Activated gamma-delta T cell treated with Interleukin-2 at 50 U/mL for 16 hours (primary cell): ENCODE measurements at places on chromosomes 2 and 18.

- no peak for DNase-seq
Observed at GRCh38 chr2:134361648-134362047, 107.8 kb downstream of the MGAT5 start.

DNA sequence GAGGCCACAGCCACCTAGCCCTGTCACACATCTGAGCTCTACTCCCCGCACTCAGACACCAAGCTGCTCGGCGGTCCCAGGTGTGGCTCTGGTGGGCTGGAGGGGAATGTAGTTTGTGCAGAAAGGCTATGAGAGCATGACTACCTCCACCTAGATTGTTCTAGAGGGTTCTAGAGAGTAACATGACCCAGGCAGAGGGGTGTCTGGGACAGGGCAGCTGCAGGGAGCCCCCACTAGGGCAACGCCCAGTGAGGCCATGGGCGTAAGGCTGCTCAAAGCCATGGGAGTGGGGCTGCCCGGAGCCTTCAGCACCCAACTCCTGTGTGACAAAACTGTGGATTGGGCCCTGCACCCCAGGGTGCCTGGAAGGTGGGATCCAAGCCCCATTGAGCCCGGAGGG lies 511.4 kb upstream of the MYT1L start:
- no peak for DNase-seq

DNA sequence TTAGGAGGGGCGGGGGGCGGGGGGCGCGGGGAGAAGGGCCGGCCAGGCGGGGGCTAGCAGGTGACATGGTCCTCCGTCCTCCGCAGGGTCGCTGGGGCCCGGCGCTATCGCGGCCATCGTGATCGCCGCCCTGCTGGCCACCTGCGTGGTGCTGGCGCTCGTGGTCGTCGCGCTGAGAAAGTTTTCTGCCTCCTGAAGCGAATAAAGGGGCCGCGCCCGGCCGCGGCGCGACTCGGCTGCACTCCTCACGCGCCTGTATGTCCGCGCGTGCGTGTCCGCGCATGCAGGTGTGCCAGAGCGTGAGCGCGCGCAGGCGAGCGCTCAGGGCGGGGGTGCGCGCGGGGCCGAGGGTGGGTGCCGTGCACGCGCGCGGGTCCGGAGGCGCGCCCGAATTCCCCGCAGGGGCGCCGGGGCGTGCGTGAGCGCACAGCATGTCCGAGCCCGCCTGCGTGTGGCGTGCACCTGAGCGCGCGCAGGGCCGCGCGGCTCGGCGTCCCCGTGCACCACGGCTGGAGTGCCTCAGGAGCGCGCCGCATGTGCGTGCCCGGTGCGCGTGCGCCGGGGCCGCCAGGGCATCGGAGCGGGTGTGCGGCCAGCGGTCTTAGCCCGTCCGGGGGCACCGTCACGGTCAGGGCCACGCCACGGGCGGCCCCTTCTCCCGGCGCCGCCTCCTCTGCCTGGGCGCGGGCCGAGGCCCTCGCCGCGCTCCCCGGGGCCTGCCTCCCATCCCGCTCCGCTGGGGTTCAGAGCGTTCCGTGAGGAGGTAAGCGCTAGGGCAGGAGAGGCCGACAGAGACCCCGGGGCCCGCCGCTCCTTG lies 6.3 kb downstream of the SNORC start:
- no peak for DNase-seq

- DNase-seq = no peak
Observed at GRCh38 chr18:57771626-57772025, 31.5 kb downstream of the ATP8B1 start.

GRCh38 chr2:121309801-121310200 lies 24.8 kb upstream of the TFCP2L1 start:
- peak; percentile 49 for DNase-seq

DNA sequence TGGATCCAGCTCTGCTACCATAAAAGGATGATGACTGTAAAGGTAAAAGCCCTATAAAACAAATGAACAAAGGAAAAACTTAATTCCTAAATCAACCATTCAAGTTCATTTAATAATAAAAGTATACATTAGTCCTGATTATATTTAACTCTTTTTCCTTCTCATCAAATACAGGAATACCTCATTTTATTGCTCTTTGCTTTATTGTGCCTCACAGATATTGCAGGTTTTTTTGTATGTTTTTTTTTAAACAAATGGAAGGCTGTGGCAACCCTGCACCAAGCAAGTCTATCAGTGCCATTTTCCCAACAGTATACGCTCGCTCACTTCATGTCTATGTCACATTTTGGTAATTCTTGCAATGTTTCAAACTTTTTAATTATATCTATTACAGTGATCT lies 38.2 kb downstream of the USP37 start:
- DNase-seq = no peak

GRCh38 chr2:95348609-95349567 lies 51.7 kb downstream of the KCNIP3 start:
- no peak for DNase-seq

GRCh38 chr18:70195852-70196434 lies 9.5 kb downstream of the RTTN start:
- no peak for DNase-seq

DNA sequence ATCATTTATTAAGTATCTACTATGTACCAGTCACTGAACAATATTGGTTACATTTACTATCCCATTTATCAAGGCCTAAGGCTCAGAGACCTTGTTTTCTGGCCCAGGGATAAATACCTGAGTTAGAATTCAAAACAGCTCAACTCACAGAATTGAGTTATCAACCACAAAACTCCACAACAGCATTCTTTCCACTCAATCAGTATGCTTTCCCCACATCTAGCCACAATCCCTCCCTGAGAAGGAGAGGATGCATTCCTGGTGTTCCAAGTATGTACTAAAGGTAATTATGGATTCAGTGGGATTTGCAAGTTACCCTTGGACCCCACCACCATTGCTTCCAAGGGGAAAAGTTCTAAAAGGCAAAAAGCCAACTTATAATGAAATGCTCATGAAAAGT lies 104.2 kb upstream of the PID1 start:
- DNase-seq = no peak

DNA sequence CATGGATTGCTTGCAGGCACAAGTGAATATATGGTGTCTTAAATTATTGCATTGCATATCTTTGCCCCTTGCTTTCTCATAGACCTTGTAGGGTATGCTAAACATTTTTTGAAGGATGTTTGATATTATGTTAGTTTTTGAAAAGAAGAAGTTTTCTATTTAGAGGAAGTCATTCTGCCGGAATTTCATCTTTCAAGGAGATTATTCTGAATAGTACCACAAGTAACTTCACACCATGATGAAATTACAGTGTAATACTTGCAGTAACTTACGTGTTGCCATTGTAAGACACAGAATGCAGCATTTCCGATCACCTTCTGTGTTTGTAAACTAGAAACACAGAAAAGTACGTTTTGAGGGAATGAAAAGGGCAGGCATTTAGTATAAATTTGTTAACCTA lies 71.9 kb downstream of the ACVR2A start:
- DNase-seq = no peak

DNA sequence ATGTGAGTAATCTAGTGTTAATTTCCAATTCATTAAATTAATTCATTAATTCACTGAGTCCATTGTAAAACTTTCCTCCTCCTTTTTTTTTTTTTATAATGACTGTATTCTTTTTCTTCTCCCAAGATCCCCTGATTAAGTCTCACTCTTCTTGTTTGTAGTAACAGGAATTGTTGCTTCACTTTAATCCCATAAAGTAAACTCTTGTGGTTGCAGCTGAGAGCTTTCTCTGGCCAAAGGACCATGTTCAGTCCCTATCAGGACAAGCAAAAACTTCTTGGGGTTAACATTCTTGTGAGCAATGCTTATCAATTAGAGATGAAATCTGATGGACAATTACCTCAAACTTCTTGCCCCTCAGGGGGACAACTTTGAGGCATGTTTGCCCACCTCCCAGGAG lies 400.2 kb upstream of the SPHKAP start:
- no peak for DNase-seq

GRCh38 chr2:83261591-83262136 lies 1197.4 kb downstream of the SUCLG1 start:
- DNase-seq = no peak

DNA sequence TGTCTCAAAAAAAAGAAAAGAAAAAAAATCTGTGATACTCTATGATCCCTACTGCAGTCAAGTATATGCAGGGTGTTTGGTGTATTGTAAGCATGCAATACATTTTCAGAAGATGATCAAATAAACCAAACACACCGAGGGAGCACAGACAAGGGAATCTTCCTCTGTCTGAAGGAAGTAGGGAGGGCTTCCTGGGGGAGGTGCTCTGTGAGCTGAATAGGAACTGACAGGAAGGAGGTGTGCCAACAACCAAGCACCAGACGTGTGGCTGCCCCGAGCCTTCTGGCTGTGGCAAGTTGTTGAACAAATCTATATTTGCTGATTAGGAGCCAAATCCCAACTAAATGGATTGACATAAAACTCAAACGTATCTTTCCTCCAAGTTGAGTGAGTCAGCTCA lies 14.6 kb downstream of the THNSL2 start:
- no peak for DNase-seq

GRCh38 chr2:160375037-160375436 lies 118.6 kb downstream of the RBMS1 start:
- DNase-seq = no peak

DNA sequence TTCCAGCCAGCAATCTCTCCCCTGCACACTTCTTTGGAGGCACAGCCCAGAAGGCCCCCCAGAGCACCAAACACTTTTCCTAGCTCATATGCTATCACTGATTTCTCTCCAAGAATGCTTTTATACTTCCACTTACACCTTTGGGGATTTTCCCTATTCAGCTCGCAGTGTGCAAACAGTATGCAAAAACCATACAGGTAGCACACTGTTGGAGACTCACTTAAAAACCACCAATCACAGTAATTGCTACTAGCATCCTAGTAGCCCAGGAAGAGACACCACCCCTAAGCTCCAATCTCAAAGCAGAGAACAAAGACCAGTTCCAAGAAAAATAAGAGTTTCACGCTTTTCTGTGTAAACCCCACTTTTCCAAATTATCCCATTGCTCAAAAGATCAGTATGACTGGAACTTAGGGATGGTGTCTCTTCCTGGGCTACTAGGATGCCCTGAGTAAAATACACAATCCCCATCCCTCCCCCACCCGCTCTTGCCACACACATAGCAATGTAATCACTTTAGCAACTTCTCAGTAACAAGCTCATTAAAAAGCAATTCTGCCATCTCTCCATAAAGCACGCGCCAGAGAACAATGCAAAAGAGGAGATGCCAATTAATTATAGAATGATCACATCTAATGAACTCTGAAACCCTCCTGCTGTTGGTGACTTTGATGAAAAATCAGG lies 43.0 kb downstream of the KLF7 start:
- no peak for DNase-seq

DNA sequence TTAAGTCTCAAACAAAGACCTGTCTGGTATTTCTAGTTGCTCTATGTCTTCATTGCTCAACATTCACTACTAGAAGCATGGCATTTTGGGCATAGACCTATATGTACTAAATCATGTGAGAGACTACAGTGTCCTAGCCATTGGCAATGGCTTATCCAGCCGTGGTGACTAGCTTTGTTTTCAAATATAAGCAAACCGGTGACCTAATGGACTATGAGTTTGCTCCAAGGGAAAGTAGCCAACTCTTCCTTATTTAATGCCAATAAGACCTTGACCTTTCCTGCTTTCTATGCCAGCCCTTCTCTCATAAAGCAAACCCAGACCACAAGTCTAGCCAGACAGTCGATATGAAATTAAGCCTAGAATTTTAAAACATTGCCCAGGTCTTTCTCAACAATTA lies 113.7 kb upstream of the CREB1 start:
- no peak for DNase-seq

DNA sequence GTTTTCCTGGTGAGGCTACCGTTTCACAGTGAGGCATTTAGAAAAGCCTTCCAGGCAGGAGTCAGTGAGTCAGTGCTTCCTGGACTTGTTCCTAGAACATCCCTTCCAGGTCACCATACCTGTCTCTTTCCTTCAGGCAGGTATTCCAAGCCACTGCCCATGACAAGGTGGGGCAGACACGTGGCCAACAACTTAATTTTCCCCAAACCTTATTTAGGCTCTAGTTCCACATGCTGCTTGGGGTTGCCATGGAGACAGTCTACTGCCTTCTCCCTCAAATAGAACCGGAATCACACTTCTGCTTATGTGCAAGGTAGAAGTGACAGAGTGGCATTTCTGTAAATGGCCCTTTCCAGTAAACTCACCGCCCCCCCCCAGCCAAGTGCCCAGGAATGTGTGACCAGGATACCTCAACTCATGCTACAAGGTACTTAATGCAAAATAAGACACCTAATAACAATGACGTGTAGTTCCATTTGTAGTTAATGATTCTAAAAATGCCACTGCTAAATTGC lies 258.3 kb downstream of the PRKCE start:
- no peak for DNase-seq

DNA sequence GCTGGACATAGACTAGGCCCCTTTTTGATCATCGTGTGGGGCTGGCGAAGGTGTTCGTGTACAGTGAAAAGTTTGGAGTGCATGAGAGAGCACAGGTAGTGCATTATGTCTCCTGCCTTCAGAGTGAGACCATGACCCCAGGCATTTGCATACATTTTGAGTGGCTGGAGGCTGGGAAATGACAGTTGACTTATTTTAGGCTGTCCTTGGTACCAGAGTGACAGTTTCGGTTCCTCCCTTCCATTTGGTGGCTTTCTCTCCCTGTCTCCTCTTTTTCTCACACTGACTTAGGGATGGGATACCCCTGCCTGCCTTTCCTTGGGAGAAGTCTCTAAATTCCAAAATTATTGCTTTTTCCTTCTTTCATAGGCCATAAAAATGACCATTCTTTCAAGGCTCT lies 20.1 kb downstream of the SERPINB12 start:
- no peak for DNase-seq

- DNase-seq = no peak
Observed at GRCh38 chr2:237254369-237254861, 159.5 kb downstream of the COL6A3 start.

DNA sequence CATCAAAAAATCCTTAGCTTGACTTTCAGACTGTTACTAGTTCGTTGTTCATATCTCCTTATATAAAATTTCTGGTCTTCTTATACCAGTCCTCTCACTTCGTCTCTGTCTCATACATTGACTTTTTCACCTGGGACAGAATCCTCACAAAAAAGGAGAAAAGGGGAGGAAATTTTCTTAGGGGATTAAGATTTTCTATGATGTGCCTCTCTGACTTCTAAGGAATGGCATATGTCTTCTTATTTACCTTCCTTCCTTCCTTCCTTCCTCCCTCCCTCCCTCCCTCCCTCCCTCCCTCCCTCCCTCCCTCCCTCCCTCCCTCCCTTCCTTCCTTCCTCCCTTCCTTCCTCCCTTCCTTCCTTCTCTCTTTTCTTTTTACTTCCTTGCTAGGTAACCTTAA lies 27.9 kb downstream of the KCNE4 start:
- no peak for DNase-seq

DNA sequence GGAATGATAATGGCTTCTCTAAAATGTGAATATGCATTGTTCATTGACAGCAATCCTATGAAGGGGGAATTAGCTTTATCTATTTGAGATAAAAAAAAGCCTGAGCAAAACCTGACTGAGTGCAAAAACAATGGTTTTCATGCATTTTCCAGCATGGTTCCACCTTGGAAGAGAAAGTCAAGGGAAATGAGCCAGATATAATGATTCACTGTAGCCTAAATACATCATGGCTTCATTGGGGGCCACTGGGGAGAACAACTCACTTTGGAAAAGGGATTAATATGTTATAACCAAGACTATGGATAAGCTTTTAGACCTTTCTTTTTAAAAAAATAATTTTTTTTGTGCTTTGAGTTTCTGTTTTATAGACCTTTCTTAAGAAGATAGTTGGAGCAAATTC lies 679.7 kb downstream of the NYAP2 start:
- DNase-seq = no peak

- no peak for DNase-seq
Observed at GRCh38 chr2:159622966-159623365, 6.6 kb upstream of the BAZ2B start.

- no peak for DNase-seq
Observed at GRCh38 chr2:122166820-122167219, 411.4 kb downstream of the TSN start.
